Endothelial cell of umbilical vein (primary cell): ENCODE measurements at places on chromosomes 4 and X. TPM values are rescaled to one million over a fixed set of nuclear protein-coding genes. Genes with fewer than 3 reads are reported as not detected.
A peak's percentile ranks its signal among the peaks of the same experiment; 100 is the strongest.

- no peaks in the 10 kb centered on the region for H3K4me1 ChIP-seq
- DNase-seq = peak; percentile 52
- H3K36me3 ChIP-seq = no peaks in the 10 kb centered on the region
- no peak overlapping the region for H3K27ac ChIP-seq
- H3K27me3 ChIP-seq = no peaks in the 10 kb centered on the region
- H3K4me3 ChIP-seq = no peak overlapping the region
Measured at GRCh38 chrX:107565931-107566603, 62.2 kb upstream of the PRPS1 start.

GRCh38 chr4:38455092-38455862, 208.7 kb upstream of the KLF3 start:
- DNase-seq = no peak
- no peak overlapping the region for H3K4me3 ChIP-seq
- H3K4me1 ChIP-seq = no peaks in the 10 kb centered on the region

DNA sequence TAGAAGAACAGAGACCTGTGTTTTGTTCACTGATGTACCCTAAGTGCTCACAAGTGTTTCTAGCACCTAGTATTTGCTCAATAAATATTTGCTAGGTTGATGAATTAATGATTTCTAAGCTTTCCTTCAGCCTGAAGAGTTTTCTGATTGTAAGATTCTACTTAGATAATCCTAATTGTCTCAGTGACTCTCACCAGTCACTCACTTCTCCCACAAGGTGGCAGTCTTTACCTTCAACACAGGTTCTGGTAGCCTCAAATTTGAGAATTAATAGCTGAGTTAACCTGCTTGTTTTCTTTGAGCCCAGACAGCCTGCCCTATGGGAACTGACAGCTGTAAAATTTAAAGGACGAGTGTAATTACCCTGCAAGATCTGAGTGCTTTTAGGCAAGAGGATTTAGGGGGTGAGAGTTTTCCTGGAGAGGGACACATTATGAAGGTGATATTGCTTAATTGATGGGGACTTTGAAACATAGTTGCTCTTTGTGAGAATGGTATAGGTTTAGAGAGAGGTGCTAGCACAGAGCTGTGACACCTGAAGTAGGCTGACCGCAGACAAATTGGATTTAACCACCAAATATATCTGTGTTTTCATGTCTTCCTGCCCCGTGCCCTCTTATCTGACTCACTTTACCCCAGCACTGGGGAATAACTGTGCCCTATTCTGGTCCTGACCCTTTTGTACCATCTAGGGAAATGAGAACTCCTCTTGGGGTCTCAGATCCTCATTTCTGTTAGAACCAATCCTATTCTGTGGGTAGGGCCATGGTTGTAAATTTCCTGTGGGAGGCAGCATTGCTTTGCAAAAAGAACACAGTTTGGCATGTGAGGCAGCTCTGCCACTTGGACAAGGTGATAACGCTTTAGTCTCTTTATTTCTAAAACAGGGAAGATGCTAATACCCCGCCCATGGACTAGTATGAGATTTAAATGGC, 27.7 kb downstream of the CD38 start:
- H3K27ac ChIP-seq = no peak overlapping the region
- peaks cover 4% of the 10 kb centered on the region for H3K4me1 ChIP-seq
- H3K4me3 ChIP-seq = no peak overlapping the region
- no peaks in the 10 kb centered on the region for H3K36me3 ChIP-seq
- H3K27me3 ChIP-seq = peaks cover 15% of the 10 kb centered on the region

DNA sequence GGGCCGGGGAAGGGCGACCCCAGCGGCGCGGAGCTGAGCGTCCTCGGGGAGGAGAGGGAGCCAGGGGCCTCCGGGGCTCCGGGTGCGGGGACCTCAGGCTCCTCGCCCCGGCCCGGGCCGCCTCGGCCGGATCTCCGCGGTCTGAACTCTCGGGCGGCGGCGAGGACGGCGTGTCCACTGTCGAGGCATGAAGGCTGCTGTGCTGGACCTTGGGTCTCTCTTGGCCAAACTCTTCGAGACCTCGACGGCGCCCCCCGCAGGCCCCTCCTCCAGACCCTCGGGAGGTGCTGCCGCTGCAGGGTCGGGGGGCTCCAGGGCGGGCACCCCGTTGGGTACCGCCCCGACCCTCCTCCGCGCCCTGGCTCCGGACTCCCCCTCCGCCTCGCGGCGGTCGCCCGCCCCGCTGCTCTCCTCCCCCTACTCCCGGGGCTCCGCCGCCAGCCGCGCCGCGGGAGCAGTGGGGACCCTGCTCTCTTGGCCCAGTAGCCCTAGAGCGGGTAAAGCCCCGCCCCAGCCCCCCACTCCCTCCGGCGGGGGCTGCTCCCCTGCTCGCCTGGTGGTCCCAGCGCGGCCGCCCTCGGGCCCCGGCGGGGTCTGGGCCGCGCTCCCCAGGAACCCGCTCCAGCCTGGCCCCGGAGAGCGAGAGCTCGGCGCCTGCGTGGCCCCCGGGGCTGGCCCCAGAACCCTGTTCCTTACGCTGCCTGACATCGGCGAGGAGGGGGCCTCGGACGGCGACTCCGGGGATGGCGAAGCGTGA, 564 bp downstream of the FAM149A start:
- no peak overlapping the region for H3K27ac ChIP-seq
- no peaks in the 10 kb centered on the region for H3K36me3 ChIP-seq

Gene ATOH1
- not detected in 2 replicates for polyA plus RNA-seq

DNA sequence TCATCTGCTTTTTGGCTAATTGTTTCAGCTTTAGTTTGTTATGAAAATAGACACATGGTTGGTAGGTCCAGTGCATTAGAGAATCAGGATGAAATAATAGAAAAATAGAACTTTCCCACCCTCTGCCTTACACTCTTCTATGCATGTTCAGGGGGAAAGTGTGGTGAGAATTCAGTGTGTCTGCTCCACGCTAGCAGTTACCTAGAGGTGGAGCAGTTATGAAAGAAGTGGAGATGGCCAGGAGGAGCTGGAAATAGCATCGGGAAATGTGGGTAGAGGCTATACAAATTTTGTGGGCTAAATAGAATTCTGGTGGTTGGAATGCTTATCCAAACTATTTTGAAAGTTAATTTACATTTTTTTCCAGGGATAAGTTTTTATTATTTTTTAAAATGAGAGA, 91.4 kb upstream of the MAD2L1 start:
- H3K27me3 ChIP-seq = no peaks in the 10 kb centered on the region
- H3K4me3 ChIP-seq = no peak overlapping the region
- DNase-seq = no peak
- no peak overlapping the region for H3K27ac ChIP-seq

DNA sequence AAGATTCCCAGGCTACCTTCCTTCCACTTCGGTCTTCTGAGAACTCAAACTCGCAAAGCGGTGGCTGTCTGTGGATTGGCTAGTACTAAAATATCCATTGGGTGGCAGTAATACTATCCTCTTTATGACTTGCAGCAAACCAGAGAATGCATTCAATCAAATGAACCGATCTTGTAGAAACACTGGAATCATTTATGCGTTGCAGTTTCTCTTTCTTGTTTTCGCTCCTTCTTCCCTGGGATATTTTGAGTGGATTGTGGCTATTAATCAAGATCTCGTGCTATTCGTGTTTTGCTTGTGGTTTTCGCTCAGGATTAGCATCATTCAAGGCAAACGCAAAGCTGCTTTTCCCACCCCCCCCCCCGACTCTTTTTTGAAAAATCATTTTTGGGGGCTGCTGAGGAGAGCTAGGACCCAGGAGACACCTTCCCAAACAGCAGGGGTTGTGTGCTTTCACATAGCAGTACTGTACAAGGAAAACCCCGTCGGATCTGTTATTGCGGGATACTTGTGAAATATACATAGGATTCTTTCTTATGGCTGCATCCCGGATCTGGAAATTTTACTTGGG, at the start of gene IL1RAPL1:
Gene IL1RAPL1, plus strand, starts transcription at position 466 of the 571 bp plus-strand sequence.
- peak within 1 kb of the TSS; percentile 26 for H3K27ac ChIP-seq
- peak within 1 kb of the TSS; percentile 88 for H3K4me3 ChIP-seq
- peak; percentile 78 for DNase-seq
- H3K36me3 ChIP-seq = no peaks in the 10 kb centered on the region

Gene SEL1L3
- 47.7 and 53.4 TPM in 2 replicates for polyA plus RNA-seq
